ENCODE measurements at places on chromosomes 6 and 20.

- no peak for DNase-seq
Observed at GRCh38 chr6:43913375-43914271, 143.6 kb downstream of the VEGFA start.

DNA sequence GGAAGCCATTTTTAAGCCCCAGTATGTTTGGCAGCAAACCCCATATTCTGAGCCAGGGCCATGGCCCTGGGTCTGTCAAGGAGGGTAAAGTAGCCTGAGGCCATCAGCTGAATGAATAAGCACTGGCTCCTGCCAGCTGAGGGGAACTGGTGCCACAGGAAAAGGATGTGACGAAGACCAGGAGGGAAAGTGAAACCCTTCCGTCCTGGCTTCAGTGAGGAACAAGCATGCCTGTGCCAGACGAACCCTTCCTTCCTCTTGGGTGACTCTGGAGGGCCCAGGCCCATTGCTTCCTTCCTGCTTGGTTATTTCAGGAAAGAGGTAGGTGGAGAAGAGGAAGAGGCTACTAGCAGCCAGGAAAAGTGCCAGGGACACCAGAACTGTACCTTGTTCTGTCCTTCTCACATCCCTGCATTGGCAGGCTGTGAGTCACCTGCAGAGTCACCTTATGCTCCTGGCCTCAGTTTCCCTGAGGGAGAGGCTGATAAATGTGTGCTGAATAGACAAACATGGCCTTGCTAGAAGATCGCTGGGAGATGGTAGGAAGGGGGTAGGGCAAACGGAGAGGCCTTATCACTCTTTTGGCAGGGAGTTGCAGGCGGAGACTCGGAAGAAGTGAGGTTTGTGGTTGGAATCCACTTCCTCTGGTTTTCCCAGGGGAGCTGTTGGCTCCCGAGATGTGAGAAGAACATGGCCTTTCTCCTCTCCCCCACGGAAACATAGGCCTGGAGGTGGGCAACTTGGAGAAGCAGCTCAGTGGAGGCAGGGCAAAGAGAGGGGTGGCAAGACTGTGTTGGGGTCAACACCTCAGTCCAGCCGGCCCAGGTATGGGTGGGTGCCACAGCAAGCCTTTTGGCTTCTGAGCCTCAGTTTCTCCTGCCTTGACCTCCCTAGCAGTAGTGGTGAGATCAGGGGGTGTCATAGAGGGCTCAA lies 37.4 kb downstream of the COX4I2 start:
- peak; percentile 36 for DNase-seq

DNA sequence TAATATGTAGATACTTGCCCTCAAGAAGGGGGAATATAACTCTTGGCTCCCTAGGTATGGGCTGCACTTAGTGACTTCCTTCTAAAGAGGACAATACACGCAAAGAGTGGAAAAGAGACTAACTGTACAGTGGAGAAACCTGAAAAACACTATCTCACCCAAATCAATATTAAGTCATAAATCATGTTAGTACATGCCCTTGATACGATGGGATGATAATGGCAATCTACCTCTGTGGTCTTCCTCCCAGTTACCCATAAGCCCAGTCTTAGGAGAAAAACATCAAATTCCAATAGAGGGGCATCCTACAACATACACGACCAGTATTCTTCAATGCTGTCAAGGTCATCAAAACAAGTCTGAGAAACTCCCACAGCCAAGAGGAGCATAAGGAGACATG lies 1.3 kb downstream of the TRIM26 start:
- DNase-seq: no peak

- no peak for DNase-seq
Observed at GRCh38 chr6:85537055-85537494, 56.6 kb downstream of the SNX14 start.

DNA sequence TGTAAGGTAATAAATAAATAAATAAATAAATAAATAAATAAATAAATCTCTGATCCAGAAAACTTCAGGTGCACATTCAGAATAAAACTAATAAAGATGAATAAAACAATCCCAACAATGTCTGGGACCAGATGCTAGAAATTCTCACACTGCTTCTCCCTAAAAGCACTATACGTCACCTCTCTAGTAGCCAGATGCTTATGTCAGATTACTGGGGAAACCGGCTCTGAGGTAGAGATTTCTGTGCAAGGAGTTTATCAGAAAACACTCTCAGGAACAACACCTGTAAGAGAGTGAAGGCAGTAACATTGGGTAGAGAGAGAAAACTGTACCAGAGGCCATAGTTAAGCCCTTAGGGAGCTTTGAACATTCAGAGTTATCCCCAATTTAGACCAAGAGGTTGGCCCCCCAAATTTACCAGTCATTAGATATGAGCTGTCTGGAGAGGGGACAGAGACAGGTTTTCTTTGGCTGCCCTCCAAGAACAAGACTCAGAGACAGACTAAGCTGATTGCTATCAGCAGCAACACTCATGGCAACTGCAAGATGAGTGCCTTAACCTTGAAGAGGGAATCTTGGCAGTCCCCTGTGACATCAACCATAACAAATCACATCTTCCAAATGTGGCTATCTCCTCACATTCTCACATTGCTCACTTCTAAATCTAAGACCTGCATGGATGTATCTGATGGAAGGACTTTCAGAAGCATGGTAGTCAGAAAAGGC lies 151.2 kb upstream of the BMP5 start:
- DNase-seq: no peak

GRCh38 chr6:82331031-82331773 lies 32.4 kb upstream of the TPBG start:
- peak; percentile 64 for DNase-seq

DNA sequence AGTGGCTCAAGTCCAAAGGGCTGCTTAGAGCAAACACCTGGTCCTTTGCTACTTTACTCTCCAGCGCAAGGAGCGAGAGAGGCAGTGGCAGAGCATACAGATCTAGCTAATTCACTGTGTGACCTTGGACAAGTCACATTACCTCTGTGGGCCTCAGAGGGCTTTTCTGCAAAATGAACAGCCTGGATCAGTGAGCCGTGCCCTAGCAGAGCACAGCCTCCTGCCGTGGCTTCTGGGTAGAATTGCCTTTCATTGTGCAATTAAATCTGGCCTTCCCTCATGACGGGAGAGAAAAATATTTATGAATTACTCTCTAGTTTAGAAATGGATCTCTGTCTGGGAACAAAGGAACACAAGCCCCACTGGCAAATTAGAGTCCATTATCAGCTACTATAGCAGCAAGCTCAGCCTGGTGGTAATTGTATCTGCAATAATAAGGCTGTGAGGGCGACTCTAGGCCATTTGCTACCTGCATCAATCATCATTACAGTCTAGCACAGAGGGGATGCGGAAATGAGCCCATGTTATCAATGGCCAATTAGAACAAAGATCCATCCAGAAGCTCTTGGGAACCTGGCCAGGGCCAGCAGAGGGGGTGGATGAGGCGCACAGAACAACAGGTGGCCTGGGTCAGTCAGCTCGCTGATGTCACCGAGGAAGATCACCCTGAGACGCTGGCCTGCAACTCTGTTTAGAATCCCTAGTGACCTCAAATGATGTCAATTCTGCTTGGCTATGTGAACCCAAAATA lies 114.2 kb upstream of the LY86 start:
- no peak for DNase-seq

DNA sequence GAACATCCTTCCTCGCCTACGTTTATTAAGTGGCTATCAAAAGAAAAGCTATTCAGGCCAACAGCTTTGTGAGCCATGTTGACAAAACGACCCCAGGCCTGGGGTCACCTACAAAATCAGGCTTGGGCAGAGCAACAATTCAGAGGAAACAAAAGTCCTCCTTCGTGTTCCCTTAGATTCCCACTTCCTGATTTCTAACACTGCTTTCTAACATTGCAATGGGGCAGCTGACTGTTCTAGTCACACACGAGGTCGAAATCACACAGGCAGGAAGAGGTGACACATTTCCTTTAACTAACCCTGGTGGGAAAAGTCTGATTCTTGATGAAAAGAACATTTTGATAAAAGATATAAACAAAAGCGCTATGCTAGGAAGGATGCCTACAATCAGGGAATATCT lies 31.9 kb downstream of the WDR27 start:
- DNase-seq: no peak

DNA sequence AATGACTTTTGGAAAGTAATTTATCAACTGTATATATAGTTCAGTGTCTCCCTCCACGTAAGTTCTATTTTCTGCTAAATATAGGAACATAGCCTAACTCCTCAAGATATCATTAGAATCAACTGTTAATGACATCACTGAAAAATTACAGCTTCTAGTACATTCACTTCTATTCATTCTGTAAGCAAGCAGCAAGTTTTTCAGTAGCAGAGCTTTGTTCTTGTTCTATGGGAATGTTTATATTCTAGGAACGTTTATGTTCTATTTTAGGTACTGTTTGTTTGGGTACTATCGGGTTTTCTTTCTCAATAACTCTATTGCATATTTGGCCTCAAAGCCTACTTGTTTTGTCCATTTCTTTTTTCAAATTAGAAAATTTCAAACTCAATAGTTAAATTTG lies 525.6 kb downstream of the EPHA7 start:
- no peak for DNase-seq

DNA sequence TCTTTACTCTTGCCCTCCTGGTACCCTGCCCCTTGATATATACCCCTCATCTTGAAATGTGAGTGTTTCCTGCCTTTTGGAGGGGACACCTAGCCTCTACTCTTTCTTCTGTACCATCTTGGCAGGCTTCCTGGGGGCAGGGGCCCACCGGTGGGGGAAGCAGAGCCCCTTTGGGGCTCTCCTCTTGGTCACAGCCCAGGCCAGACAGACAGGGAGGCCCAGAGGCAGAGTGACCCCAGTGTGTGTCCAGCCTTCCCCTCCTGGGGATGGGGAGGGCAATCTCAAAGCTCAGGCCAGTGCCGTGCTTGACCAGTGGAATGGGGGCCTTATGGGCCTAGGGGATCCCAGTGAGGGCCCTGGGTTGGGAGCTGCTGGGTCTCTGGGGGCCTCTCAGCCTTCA lies 3.6 kb downstream of the ADAM33 start:
- DNase-seq: no peak

DNA sequence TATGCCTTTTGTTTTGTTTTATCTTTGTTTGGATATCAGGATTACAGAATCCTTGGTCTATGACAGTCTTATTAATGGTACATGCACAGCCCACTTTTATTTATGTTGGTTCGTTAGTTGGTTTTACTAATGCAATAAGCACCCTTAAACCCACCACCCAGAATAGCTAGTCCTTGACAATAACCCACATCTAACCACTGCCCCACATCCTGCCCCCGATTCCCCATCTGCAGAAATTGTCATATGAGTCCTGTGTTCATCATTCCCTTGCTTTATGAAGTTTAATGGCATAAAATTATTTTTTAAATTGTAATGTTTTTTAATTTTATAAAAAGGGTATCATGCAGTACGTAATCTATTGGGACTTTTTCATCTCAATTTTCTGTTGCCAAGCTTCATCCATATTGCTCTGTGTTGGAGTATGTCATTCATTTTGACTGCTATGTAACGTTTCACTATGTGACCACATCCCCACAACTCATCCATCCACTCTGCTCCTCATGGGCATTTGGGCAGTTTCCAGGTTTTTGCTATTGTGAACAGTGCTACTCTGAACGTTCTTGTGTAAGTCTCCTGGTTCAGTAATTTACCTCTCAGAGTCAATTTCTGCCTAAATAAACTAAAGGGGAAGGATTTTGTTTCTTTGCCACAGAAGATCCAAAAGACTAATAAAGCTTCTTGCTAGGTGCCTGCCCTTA lies 150.4 kb downstream of the MRPL14 start:
- no peak for DNase-seq

DNA sequence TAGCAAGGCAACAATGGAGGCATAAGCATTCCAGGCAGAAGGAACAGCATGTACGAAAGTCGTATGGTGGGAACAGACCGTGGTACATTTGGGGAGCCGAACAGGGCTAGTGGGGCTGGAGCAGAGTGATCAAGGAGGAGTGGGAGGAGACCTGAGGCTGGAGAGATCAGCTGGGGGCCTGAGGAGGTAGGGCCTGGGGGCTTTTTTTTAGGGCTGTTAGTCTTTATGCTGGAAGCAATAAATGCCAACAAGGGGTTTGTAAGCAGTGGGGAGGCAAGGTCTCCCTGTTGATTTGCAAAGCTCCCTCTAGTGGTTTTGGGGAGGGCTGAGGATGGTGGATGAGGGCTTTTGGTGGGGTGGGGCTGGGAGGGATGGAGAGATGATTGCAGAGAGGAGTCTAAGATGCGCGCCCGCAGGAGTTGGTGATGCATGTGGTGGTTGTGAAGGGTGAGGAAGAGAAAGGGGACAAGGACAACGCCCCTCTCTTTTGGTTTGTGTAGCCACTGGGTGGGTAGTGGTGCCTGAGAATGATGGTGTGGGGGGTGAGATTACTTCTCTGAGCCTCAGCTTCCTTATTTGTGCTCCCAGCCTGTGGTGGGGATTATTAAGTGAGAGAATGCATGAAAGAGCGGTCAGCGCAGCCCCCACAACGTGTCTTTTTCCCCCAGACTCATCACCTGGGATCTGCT lies 74.1 kb upstream of the TOX2 start:
- DNase-seq: no peak

DNA sequence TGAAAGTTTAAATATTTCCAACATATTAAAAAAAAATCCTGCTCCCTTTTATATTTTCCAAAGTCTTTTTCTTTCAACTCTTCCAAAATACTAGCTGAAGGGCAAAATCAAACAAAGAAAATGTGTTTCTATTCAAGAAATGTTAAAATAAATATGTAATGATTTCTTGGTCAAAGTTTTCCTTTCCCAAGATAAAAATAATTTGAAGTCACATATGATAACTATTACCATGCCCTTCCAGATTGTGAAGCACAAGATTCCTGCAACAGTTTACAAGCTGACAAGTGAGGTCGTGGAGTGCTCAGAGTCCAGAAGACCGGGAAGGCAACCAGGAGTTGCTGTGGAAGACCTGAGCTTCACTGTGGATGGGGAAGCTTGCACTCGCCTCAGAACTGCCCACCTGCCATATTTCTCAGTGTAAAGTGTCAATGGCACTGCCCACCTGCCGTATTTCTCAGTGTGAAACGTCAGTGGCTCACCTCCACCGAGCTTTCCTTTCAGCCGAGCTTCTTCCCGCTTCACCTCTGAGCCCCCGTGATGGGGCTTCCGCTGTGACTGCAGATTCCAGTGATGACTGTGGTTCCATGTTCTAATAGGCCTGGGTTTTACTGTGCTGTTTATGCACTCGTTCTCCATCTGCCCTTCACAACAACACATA lies 160.5 kb downstream of the THBS2 start:
- DNase-seq: no peak

DNA sequence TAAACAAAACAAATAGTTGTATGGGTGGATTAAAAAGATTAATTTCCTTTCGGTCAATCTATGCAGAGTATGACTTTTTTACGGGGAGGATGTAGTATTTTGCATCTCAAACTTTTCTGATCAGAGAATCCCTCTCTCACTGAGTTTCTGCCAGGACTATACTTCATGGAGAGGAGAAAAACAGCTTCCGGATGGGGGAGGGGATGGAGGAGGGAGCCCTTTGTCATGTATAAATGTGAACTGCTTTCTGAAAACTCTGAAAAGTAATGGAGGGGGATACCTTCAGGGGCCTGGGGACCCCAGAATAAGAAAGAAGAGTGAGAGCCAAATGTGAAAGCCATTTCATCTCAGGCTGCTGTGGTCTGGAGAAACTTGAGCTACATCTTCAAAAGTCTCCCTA lies 173.1 kb upstream of the KCNK16 start:
- DNase-seq: no peak
